EH (cell line): ENCODE measurements at places on chromosomes 16 and 17.
A peak's percentile ranks its signal among the peaks of the same experiment; 100 is the strongest.

DNA sequence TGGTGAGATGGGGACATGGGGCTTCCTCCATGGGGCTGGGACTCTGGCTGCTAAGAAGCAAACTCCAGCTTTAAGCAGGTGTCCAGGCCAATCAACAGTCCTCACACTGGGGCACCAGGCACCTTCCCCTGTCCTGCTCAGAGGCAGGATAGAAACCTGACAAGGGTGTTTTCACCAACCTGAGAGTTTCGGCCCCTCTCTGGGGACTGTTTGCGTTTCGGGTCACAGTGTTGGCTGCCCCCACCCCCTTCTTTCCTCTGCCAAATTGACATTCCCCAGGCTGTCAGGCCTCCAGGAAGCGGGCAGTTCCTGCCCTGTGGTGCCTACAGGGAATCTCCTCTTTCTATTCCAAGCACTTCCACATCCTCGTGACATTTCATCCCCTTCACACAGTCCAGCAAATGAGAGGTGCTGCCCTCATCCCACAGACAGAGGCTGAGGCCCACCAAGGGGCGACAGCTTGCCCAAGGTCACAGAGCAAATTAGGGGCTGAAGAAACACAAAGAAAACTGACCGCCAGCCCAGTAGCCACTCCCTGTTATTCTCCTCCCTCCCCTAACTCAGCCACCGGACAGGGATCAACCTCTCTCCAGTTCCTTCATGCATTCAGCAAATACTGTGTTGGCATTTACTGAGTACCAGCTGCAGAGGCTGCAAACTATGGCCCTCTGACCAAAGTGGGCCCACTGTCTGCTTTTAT is 38.0 kb downstream of the MMP15 start:
- no peak for DNase-seq

DNA sequence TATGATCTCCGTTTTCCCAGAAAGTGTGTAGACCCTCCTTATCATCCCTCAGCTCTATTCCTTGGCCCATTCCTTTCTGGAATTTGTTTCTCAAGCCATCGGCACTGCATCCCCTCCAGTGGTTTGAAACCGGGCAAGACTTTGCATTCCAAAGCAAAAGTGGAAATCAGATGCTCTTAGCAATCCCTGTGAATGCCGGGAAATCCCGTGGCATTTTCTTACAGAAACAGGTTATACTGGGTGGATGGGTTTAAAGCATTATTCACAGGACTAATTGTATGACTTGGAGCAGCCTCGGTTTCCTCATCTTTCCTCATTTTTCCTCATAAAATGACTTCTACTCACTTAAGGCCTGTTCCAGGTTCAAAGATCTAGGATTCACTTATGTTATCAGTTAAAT is 52.0 kb downstream of the MAP2K6 start:
- no peak for DNase-seq

DNA sequence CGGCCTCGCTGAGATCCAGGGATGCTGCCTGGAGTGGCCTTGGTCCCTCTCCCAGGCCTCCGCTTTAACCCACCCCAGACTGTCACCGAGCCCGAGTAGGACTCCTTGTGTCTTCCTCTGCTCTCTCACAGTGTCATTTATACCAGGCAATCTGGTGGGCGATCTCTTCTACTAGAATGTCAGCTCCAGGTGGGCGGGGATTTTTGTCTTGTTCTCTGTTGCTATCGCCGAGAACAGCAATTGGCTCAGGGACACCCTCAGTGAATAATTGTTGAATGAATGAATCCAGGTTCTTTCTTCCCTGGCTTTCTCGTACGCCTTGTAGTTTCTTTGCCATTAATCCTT is 591 bp downstream of the DHX38 start:
- DNase-seq: no peak

- no peak for DNase-seq
Observed at GRCh38 chr17:17852930-17853329, 16.1 kb upstream of the SREBF1 start.

DNA sequence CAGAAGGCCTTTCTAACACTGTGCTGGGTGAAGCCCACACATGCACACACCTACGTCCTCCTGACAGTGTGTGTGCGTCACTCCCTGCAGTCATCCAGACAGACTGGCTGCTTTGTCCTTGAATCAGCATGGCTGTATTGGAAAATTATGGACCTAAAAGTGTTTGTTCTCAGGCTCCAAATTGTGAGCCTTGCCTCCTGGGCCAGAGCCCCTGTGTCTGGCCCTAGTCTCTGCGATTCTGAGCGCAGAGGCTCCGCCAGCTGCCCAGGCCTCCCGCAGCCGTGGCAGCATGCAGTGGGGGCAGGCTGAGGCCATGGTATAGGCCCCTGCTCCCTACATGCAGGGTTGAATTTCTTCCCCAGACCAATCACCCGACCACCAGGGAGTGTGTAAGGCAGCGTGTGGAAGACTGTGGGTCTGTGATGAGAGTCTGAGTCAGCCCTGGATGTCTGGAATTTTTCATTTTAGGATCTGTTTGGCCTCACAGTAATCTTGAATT is 166.9 kb downstream of the LGALS9B start:
- DNase-seq: peak; percentile 88

GRCh38 chr17:28334666-28335200 is 539 bp downstream of the IFT20 start:
- DNase-seq: no peak

- peak; percentile 59 for DNase-seq
Observed at GRCh38 chr16:57801809-57802340, 416 bp downstream of the KIFC3 start.

- DNase-seq: peak; percentile 22
Observed at GRCh38 chr16:3173892-3174617, 13.9 kb upstream of the OR1F1 start.

DNA sequence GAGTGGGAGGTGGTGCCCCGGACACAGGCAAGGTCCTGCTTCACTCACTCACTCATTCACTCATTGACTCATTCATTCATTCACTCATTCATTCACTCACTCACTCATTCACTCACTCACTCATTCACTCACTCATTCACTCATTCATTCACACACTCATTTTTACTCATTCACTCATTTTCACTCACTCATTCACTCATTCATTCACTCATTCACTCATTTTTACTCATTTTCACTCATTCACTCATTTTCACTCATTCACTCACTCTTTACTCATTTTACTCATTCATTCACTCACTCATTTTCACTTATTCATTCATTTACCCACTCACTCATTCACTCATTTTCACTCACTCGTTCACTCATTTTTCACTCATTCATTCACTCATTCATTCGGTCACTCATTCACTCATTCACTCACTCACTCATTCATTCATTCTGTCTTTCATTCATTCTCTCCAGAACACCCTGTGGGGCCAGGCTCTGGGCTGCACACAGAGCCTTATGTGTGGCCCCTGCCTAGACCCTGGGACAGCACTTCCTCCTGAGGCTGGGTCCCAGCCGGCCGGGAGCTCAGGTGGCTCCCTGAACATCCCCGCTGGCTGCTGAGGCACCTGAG is 9.2 kb downstream of the RPUSD1 start:
- DNase-seq: no peak

- DNase-seq: no peak
Observed at GRCh38 chr17:73625006-73625405, 19.2 kb downstream of the SDK2 start.

- DNase-seq: no peak
Observed at GRCh38 chr16:52570495-52571091, 23.6 kb upstream of the TOX3 start.

DNA sequence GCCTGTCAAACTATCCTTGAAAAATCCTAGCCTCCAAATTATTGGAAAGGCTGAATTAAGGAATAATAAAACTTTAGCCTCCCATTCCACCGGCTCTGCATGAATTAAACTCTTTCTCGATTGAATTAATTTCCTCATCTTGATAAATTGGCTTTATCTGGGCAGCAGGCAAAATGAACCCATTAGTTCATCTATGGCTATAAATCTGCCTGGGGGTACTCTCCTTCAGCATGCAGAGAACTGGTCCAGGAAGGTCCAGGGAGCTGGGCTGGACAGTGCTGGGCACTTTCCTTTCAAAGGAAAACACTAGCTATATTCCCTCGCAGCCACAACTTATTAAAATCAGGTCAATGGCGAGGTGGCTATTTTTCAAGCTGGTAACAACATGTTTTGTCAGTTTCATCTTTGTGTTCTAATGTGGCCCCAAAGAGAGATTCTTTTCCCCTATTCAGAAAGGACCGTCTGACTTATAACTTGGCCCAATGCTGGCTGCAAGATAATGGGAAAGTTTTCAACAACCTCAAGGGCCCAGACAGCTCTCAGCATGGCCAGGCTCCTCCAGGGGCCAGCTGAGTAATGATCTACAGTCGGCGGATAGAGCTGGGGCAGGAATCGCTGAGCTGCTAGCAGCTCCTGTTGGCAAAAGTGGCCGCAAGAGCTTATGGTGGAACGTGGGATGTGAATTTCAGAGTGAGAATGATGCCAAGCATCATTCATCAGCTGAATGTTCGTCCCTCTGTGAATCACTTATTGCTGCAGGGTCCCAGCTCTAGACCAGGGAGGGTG is 326.9 kb downstream of the SLC39A11 start:
- no peak for DNase-seq

DNA sequence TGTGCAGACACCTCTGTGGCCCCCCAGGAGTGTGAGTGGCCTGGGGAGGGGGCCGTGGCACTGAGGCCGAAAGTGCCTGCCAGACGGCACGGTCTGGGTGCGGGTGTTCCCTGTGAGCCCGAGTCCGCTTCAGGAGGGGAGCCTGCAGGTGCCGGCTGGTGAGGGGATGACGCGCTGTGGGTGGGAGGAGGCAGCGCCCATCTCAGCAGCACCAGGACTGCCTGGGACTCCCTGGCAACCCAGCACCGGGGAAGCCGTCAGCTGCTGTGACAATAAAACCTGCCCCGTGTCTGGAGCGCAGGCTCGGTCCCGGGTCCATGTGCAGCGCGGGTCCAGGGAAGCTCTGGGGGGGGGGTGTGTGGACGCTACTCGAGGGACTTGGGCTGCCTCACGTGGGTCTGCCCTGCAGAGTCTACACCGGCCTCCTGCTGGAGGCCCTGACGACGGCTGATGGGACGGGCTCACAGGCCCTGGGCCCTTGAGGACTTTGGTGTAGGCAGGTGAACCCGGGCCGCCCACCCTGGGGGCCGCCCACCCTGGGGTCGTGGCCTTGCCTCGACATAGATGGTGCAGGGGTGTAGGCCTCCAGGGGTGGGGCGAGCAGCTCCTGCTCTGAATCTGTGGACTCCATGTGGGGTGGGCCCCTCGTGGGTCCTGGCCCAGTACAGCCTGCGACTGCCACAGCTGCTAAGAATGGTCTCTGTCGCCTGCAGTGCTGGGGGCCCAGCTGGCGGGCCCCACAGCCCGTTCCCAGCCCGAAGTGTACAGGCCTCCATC is 5.9 kb upstream of the RAB40C start:
- no peak for DNase-seq

DNA sequence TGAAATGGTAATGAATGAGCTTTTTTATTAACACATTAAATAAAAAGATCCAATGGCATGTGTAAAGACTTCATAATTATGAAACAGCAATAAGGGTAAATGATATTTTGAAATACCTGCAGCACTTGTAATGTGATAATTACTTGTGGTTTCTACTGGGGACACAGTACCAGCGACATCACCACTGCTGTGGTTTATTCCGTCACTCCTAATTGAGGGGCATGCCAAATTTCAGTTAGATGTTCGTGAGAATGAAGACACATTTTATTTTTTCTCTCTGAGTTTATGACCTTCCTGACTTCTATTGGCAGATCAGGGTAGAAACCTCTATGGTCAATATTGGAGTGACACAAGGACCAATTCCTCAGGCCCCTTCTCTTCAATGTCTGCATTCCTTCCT is 131.9 kb upstream of the XYLT1 start:
- no peak for DNase-seq

- DNase-seq: no peak
Observed at GRCh38 chr17:16999931-17000625, 28.2 kb upstream of the TNFRSF13B start.

DNA sequence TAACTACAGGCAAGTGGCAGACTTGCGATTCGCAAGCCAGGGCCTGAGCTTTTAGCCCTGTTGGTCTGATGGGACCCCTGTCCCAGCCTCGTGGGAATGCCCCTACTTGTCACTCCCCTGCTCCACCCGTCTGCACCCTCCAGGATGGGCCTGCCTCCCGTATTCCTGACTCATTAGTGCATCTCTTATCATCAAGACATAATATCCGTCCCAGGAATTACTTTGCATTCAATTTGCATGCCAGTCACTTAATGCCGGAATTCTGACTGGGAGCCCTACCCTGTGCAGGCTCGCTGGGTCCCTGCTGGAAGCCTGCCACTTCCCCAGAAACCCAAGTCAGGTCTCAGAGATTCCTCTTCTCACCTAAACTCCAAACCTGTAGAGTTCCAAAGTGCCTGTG is 3.3 kb downstream of the PRSS53 start:
- no peak for DNase-seq

DNA sequence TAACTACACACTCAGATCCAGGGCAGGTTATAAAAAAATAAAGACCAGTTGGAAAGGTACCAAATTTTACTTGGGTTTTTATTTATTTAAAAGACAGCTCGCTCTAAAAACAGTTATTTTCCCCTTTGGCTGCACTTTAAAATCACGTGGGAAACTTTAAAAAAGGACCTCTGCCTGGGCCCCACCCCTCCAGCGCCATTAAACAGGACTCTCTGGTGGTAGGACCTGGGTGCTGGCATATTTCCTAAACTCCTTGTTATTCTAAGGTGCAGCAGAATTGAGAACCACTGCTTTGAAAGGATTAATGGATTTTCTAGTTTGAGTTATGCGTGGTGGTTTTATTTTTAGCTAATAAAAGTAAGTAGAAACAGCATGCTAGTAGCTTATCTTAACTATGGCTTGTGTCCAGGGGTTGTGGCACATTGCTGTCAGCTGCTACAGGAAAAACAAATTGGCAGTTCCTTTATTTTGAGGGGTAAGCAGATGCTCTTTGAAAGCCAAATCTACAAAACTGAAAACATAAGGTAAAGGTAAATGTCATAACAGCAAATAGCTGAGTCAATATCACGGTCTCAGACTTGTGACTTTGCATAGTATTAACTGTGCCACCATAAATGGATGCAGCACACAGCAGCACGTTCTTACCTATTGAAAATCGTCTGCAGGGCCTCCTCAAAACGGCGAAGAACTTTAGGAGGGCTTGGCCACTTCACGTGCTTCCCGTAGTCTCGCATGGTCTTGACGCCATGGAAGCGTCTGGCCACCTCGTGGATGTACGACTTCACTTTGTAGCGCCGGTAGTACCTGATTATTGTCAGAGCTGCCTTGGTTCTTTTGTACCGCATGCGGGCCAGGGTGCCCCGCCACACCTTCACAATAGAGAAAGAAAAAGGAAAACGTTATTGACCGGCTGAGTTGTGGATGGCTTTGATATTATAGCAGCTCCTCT is 172.0 kb downstream of the CDK5R1 start:
- no peak for DNase-seq

- DNase-seq: no peak
Observed at GRCh38 chr16:53805113-53805512, 101.2 kb downstream of the FTO start.
